ENCODE measurements at places on chromosomes 12 and 14. TPM values are rescaled to one million over a fixed set of nuclear protein-coding genes. Genes with fewer than 3 reads are reported as not detected.

Gene SRGAP1
- 52.0 TPM for total RNA-seq

Gene RFLNA
- total RNA-seq: 36.9 TPM

Gene LRFN5
- total RNA-seq: 7.3 TPM

Gene CLEC9A
- total RNA-seq: not detected

Gene P2RX2
- 4.1 TPM for total RNA-seq

GRCh38 chr12:50927356-50927755 lies 25.0 kb upstream of the HIGD1C start:
- DNase-seq: no peak

- no peak for DNase-seq
Measured at GRCh38 chr14:56715938-56716337, 94.3 kb downstream of the OTX2 start.

- no peak for DNase-seq
Measured at GRCh38 chr12:106671840-106672239, 89.0 kb downstream of the RFX4 start.

- peak; percentile 73 for DNase-seq
Measured at GRCh38 chr12:42589465-42590329, at the start of gene PRICKLE1. PRICKLE1 (minus strand) TSS chr12:42589746; CDS start chr12:42472516, 117,230 bp downstream.

Measured in glutamatergic neuron (in vitro differentiated cells).